Ovary (tissue), 10 donors: ENCODE measurements at places on chromosomes 12 and 14. TPM values are rescaled to one million over a fixed set of nuclear protein-coding genes. Genes with fewer than 3 reads are reported as not detected.

The IL31 gene
- not detected for total RNA-seq

The GPD1 gene
- total RNA-seq = 0.50 TPM

The WNT5B gene
- 8.5 TPM for total RNA-seq

The GALNT9 gene
- total RNA-seq = 2.8 TPM

The MANSC4 gene
- total RNA-seq = 0.36 TPM

The ITGB7 gene
- 0.96 TPM for total RNA-seq

The RNF10 gene
- total RNA-seq = 136 TPM

The TDRD9 gene
- total RNA-seq = 0.48 TPM
